NCI-H2107 (cell line): ENCODE measurements at places on chromosomes 2 and 18.

DNA sequence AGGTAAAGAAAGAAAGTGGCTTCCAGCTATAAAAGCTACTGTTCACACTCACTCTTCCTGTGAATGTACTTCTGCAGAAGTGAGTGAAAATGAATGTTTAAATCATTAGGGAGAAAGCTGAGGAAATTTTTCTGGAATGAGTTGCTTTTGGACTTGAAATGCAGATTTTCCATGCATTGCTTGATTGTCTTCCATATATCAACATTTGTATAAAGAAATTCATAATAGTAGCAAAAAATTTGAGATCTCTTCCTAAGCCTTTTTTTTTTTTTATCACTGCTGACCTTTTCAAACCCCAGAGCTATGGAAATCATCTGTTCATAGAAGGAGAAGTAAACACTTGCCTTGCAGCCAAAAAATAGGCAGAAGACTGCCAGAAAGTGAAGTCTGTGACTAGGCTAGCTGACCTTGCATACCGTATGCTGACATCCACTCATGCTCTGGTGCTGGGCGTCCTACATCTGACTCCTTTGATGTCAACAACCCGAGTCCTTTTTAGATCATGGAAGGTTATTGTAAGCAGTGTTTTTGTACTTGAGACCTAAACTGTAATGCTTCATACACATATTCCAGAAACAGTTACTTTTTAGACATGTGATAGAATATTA lies 154.5 kb upstream of the RASGRP3 start:
- no peak for DNase-seq

DNA sequence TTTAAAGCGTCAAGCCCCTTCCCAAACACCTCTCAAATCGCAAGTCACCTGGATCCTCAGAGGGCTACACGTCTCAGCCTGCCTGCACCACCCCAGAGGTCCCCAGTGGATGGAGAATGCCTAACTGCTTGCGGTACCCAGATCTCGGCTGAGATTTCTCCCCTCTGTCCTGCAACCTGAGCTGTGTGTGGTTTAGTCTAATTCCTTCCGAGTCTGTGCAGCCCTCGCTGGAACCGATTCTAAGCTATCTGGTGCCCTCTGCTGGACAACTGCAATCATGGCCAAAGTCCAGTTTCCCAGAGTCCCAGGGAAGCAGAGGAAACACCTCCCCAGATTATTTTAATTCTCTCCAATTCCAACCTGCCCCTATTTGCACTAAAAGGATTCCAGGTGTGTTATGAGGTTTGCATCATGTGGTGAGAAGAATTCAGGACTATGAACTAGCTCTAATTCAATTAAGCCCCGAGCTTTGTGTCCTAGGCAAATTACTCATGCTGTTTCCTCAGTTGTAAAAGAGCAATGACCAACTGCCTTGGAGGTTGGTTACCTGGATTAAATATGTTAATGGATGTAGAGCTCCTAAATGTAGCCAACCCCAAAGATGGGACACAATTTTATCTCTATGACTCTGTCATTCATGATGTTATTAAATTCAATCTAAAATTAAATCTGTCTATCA lies 276.1 kb upstream of the NCKAP5 start:
- peak; percentile 27 for DNase-seq

GRCh38 chr2:179837408-179837807 lies 24.0 kb downstream of the ZNF385B start:
- DNase-seq, result no peak

- DNase-seq, result peak; percentile 90
These were observed 1.3 kb downstream of the BCL2 start for GRCh38 chr18:63317982-63318888.

GRCh38 chr2:190655113-190655512 lies 6.2 kb downstream of the NAB1 start:
- no peak for DNase-seq

- DNase-seq, result no peak
These were observed 24.4 kb downstream of the MBP start for GRCh38 chr18:77108001-77108692.
